ENCODE measurements at places on chromosomes 3 and 15. TPM values are rescaled to one million over a fixed set of nuclear protein-coding genes. Genes with fewer than 3 reads are reported as not detected.

PIERCE2 gene
- 5.8 TPM for polyA plus RNA-seq

CFAP161 gene
- not detected for polyA plus RNA-seq

CBLB gene
- 54.6 TPM for polyA plus RNA-seq

TIGIT gene
- not detected for polyA plus RNA-seq

SOX14 gene
- polyA plus RNA-seq: not detected

IL12A gene
- 0.62 TPM for polyA plus RNA-seq

BUB1B gene
- polyA plus RNA-seq: 32.2 TPM

TNFAIP8L3 gene
- 1.9 TPM for polyA plus RNA-seq

DNA sequence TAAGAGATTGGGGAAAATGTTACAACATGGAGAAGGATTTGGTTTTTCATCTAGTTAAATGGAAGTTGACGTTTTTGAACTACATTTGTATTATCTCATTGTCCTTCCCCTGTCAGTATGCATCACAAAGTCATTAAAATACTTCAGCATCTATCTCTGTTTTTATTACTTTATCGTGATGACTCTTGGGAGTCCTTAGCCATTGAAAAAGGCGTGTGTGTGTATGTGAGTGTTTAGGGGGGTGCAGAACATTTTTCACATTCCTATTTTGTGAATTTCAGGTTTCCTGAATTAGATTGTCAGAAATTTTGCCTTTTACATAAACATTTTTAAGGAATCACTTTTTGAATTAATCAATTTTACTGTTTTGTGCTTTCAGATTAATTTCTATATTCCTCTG is 360.6 kb upstream of the SGO1 start:
- DNase-seq: no peak

GRCh38 chr3:84825817-84826216 is 133.0 kb upstream of the CADM2 start:
- no peak for DNase-seq

GRCh38 chr3:186440891-186441290 is 78.9 kb upstream of the DGKG start:
- DNase-seq: no peak

DNA sequence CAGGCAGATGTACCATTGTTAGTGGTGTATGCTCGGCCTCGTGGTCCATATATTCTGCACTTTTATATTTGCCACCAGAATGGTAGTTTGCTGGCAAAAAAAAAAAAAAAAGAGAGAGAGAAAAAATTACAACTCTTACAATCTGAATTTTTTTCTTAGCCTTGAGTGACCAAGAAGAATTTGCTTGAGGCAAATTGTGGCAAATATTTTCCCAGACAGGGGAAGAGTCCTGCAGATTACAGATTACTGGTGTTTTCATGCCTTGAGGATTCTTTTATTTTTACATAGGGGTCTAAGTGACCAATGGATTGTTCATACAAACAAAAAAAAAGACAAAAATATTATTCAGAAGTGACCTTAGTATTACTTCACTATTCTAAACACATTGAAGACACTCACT is 283.3 kb downstream of the BBX start:
- DNase-seq: no peak

GRCh38 chr15:39083213-39083612 is 497.7 kb upstream of the THBS1 start:
- no peak for DNase-seq

DNA sequence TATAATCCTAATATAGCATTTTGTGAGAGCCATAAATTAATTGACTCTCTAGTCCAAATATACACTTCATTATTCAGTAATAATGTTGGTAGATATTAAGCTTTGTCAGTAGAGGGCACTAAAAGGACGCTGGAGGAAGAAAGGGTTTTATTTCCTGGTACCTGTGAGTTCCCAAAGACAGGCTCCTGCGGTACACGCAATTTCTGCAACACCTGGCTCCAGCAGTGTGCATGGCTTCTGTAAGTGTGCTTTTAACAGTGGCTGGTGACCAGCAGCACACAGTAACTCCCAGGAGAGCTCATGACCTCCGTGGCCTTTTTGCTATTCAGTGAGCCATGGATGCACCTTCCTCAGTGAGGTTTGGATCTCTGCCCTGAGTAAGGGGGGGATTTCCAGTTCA is 338.3 kb upstream of the ZNF385D start:
- DNase-seq: peak; percentile 12

DNA sequence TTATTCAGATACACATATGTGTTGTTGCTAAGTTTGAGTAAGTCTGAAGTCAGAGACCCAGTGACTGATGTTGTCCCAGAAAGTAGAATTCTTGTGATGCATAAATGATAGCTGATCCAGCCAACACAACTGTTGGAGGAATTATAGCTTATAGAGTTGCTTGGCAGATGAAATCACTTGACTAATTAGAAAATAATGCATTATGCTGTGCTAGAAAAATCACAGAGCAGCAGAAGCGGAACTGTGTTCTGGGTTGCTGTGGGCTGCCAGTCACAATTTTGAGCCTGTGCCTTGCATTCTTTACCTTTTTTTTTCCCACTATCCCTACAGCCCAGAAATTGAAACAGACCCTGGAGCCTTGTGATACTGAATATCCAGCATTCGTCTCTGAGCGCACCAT is 90.0 kb upstream of the LRTM1 start:
- DNase-seq: no peak

- no peak for DNase-seq
Observed at GRCh38 chr3:187750513-187751123, 5.3 kb upstream of the BCL6 start.

DNA sequence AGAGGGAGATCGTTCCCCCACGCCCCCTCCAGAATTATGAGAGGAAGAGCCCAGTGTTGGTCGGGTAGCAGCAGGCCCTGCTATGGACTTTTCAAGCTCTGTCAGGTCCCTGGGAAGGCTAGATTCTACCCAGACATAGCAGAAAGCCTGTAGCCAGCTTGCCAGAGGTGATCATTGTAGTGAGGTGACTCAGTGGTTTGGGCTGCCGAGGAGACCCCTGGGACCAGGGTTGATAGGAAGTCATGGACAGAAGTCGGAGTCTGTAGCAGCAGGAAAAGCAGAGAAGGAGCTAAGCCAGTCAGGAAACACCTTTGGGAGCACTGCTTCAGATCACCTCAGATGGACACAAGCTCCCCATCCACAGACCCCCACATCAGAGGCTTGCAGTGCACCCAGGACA is 67.7 kb downstream of the CCNL1 start:
- no peak for DNase-seq

GRCh38 chr15:45732662-45733061 is 97.8 kb downstream of the SQOR start:
- no peak for DNase-seq

- DNase-seq: no peak
Observed at GRCh38 chr3:120022729-120023128, 71.5 kb downstream of the GSK3B start.

GRCh38 chr15:74962671-74963070 is 6.1 kb upstream of the RPP25 start:
- DNase-seq: no peak

DNA sequence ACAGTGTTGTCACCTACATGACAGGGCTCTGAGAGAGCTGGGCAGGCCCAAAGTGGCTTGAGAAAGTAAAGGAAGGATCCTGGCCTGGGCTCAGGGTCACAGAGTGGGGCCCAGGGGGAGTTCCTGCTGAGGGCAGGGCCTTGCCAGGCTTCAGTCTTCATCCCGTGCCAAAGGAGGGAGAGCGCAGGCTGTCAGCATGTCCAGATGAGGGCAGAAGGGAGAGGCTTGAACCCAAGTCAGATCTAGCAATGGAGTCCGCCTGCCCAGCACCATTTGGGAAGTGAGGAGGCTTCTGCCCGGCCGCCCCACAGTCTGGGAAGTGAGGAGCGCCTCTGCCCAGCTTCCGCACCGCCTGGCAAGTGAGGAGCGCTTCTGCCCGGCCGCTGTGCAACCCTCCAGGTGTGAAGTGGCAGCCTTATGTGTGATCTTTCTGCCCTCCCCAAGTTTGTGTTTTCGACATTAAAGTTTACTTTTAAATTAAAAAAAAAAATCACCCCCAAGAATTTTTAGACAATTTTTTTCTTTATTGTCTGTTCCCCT is 303.6 kb upstream of the PROK2 start:
- no peak for DNase-seq

GRCh38 chr15:31178705-31179104 is 77.2 kb upstream of the TRPM1 start:
- no peak for DNase-seq

GRCh38 chr15:51229907-51230330 is 108.5 kb downstream of the CYP19A1 start:
- no peak for DNase-seq

All from renal pelvis (tissue), 12 donors.